ENCODE measurements at places on chromosomes 5 and 9.
A peak's percentile ranks its signal among the peaks of the same experiment; 100 is the strongest.

DNA sequence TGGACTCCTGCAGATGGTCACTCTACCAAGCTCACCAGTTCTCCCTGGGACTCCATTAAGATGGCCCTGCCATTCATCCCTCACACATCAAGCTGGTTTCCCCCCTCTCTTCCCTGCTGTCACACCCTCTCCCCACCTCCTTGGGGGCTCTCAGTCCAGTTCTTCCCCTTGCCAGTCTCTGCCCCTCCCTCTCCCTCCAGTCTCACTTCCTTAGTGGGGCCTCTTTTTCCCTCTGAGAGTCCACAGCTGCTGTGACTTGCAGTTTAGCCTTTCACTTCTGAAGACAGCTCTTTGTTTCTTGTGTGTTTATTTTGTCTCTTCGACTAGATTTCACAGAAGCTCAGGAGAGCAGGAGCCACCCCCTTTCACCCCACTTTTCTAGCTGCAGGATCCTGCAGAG is 10.5 kb downstream of the DOCK2 start:
- no peak for DNase-seq

GRCh38 chr5:74035521-74035937 is 409.5 kb downstream of the ARHGEF28 start:
- DNase-seq: peak; percentile 54

DNA sequence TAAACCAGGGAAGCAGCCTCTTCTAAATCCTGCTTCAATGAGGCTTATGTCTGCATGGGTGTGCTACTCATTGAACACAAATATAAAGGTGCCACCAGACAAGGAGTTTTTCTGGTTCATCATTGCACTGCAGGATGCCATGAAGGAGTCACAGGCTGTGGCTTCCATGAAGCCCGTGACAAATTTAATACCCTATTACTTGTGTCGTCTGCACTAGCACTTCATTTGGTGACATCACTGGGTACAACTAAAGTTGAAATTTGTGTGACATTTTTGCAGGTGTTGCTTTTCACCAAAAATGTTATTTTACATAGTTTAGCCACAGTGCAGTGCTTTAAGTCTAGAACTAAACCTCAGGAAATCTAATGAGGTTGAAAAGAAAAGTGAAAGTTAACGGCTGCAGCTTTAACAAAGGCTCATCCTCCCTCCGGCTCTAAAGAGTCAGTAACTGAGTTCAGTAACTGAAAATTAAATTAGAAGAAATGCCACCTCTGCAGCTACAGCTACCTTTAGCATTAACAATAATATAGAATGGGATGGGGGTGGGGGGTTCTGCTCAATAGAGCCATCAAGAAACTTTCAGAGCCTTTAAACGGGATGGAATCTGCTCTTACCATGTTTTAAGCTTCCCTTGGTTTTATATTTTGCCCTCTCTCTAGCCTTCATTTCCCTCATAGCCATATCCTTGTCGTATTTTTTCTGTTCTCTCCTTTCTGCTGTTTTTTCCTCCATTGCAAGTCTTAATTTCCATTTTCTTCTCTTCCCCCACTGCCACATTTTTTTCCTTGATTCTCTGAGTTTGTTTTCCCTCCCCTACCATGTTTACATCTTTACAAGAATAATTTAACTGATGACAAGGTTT is 233.8 kb upstream of the TMEM161B start:
- DNase-seq: no peak

DNA sequence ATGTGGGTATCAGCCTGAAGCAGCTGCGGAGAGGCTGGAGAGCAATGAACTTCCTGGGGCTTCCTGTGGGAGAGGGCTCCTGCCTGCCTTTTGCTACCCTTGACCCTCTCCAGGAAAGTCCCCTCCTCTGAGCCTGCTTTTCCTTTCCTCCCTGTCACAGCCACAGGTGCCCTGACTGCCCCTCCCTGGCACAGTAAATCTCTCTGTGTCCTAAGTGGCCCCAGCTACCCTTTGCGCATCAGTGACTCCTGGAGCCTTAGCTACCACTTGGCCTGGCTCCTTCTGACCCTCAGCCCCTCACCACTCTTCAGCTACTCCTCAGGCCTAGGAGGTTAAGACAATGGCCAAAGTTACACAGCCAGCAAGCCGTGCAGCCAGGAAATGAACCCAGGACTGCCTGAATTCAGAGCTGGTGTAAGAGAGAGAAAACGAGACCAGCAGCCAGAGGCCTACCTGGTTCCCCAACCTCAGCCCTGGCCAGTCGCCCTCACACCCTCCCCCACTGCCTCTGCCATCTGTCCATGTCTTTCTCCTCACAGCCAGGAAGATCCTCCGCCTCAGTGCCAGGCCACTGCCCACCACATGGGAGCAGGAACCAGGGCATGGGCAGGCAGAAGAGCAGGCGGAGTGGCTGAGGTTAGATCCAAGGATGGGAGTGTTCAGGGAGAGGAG is 18.6 kb downstream of the CNTFR start:
- DNase-seq: no peak

DNA sequence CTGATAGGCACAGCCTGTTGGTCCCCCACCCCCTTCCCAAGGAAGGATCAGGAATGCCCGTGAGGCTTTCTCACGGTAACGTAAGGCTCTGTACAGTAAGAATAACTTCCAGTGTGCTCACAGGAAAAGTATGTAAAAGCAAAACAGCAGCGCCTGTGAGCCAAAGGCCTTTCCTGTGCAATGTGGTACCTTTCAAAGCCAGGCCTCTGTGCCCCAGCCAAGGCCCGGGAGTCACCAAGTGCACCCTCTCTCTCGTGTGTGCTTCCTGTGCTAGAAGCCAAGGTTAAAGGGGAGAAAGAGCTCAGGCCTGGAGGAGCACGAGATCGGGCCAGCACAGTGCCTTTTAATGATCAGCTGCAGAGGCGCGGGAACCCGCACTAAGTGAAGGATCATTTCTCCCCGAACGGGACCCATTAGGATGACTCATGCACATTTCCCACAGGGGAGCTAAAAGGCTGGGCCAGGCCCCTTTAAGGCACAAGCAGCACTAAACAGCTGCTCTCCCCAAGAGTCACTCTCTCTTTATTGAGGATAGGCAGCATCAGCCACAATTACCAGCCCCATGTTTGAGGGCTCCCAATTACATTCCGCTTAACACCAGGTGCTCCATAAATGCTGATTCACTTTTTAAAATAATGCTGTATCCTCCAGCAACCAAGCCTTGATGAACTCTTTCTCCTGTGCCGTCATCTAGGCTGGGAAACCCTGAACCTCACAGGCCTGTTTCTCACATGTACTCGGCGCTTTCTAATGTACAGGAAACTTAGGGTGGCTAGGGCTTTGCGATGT is 42.8 kb downstream of the SHB start:
- peak; percentile 71 for DNase-seq

- no peak for DNase-seq
These were observed 61.6 kb upstream of the SPTLC1 start for GRCh38 chr9:92176800-92177185.

DNA sequence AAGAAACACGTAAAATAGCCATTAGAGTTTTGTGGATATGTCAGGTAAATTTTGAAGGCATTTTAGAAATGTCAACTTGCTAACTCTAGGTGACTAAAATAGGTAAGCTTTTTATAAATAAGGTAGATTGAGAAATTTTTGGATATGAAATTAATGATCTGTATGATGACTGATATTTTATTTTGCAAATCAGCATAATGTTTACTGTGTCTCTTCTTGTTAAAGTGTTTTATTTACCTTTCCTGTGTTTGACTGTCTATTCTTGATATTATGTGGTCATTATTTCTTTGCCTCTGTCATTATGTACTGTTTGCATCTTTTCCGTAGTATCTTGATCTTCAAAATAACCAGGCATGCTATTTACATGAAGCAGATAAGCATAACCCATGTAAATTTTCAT is 58.4 kb downstream of the ZCCHC7 start:
- no peak for DNase-seq

GRCh38 chr5:137286025-137286610 is 213.0 kb downstream of the SPOCK1 start:
- no peak for DNase-seq

DNA sequence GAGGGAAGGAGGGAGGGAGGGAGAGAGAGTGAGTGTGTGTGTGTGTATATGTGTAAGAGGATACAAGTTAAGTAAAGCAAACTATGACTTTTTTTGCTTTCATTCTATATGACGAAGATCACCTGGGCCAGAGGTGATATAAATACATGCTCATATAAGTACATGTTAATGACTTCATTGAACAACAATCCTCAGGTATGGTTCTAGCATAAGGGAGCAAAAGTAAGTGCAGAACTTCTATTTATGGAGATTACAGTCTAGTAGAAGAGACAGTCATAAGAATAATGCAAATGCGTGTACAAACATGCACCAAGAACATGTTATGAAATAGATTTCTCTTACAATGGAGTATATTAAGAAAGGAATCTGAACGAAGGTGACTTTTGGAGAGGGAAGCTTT is 1804.0 kb downstream of the MAT2B start:
- DNase-seq: no peak

DNA sequence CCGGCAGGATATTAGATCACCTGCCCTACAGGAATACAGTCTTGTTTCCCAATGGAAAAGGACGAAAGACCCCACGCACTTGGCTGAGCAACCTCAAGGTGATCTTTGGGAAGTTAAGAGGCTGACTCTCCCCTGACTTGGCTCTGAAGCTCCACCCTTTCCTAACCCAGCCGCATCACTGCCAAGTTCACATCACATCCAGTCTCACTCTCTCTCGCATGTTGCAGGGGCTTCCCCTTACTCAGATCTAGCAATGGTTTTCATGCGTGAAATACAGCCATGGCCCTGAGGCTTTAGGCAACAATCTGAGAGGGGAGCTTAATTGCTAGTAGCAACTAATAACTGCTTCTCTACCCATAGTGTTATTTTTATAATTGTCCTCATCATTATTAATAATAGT is 211.6 kb downstream of the DOCK8 start:
- DNase-seq: no peak

DNA sequence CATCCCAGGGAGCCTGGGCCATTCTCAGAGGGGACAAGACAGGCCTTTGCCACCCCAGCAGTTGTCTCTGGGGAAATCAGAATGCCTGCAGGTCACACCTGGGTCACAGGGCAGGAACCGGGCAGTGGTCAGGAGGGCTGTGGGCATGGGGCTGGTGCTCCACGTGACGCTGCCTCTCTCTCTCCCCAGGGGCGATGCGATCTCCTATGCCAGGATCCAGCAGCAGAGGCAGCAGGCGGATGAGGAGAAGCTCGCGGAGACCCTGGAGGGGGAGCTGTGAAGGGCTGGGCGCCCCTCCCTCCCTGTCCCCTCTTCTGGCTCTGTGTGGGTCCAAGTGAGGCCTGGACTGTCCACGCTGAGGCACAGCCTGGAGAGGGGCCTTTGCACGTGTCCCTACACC is 8.6 kb downstream of the CACFD1 start:
- DNase-seq: no peak

DNA sequence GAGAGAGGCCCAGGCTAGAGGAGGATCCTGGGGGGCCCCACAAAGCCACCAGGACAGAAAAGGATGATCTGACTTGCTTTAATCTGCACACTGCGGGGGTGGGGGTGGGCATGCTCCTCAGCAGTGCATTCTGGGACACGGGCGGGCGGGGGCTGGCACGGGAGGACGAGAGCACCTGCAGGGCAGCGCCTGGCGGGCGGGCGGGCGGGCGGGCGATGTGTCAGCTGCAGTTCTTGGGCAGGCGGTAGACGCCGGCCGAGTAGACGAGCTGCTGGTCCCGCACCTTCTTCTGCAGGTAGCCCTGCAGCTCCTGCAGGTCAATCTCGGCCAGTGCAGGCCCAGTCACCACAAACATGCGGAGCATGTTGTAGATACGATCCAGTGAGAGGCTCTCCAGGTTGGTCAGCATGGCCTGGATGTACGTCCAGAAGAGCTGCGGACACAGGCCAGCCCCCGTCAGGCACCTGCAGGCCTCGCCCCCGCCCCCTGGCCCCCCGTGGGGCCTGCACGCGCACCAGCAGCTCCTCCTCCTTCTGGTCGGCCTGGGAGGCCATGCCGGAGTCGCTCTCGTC is 3.0 kb upstream of the TMEM210 start:
- peak; percentile 42 for DNase-seq

- DNase-seq: no peak
These were observed 64.9 kb downstream of the MARCHF3 start for GRCh38 chr5:126965487-126965886.

DNA sequence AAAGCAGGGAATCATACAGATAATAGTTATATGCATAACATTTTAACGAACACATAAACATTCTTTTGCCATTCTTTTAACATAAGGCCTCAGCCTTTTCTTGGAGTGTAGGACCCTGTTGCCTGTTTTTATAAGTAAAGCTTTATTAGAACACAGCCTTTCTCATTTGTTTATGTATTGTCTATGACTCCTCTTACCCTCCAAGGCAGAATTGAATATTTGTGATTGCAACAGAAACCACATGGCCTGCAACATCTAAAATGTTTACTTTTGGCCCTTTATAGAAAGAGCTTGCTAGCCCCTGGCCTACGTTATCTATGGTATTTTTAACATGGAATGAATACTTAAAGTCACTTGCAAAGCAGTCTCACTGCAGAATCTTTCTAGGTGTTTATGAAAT is 2.6 kb downstream of the SLC31A1 start:
- no peak for DNase-seq

GRCh38 chr9:91882627-91883026 is 67.4 kb downstream of the ROR2 start:
- no peak for DNase-seq

- peak; percentile 97 for DNase-seq
These were observed 28.8 kb downstream of the TMEM174 start for GRCh38 chr5:73201547-73202513.

DNA sequence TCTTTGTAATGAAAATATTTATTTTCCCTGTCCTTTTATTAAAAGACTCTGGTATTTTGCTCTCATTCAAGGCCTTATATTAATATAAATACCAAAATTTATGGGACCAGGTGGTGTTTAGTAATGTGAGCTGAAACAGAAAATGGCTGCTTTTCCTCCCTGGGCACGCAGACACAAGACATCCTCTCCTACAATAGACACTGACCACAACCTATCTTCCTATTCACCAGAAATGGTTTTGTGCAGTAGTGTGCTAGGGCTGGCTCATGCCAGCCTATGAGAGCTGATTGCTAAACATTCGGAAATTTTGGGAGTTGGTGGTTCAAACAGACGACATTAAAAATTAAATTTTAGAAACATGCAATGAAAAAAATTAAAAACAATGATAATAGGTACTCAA is 338.2 kb downstream of the BNC2 start:
- DNase-seq: no peak

DNA sequence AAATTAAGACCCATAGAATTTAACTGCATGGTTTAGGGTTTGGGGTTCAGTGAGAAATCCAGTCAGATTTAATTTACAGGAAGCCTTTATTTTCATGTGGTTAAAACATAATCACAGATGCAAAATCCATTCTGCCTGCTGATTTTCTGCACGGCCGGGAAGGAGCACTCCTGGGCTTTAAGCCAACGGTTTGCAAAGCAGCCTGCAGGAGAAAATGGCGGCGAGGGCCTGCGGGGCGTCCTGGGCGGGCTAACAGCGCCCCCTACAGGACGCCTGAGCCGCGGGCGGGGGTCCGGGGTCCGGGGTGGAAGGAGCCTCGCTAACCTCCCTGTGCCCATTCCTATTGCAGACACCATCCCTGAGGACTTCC is 47.6 kb downstream of the THBS4 start:
- DNase-seq: peak; percentile 86

Measured in ELF-1 (cell line).